GM23338 (cell line): ENCODE measurements at places on chromosomes 6 and 20. TPM values are rescaled to one million over a fixed set of nuclear protein-coding genes. Genes with fewer than 3 reads are reported as not detected.

BPIFB4 gene
- not detected in 2 replicates for total RNA-seq

DDX27 gene
- total RNA-seq, result 50.3 and 53.3 TPM in 2 replicates

MLN gene
- not detected in 2 replicates for total RNA-seq

TRAPPC3L gene
- total RNA-seq, result not detected in 2 replicates

RIPPLY2 gene
- total RNA-seq, result 3.4 and 5.4 TPM in 2 replicates

GRM1 gene
- 0.39 and 0.63 TPM in 2 replicates for total RNA-seq

HTR1E gene
- 0.19 TPM in 1 of 2 replicates, not detected in the other for total RNA-seq

ZSCAN31 gene
- 4.7 and 12.1 TPM in 2 replicates for total RNA-seq

RGS17 gene
- 8.3 and 12.1 TPM in 2 replicates for total RNA-seq

RCAN2 gene
- total RNA-seq, result 6.3 and 9.3 TPM in 2 replicates

ADGB gene
- not detected in 2 replicates for total RNA-seq

SLC22A16 gene
- 0.42 TPM in 1 of 2 replicates, not detected in the other for total RNA-seq

SLA2 gene
- 0.62 TPM in 1 of 2 replicates, not detected in the other for total RNA-seq

C6orf15 gene
- total RNA-seq, result not detected in 2 replicates

ULBP3 gene
- 3.3 and 4.2 TPM in 2 replicates for total RNA-seq

FOXF2 gene
- not detected in 2 replicates for total RNA-seq

MAS1L gene
- total RNA-seq, result not detected in 2 replicates

ASXL1 gene
- total RNA-seq, result 29.0 and 33.0 TPM in 2 replicates

MEP1A gene
- total RNA-seq, result not detected in 2 replicates

TRIM40 gene
- not detected in 2 replicates for total RNA-seq
